Karpas-422 (cell line): ENCODE measurements at places on chromosomes 16 and 17. TPM values are rescaled to one million over a fixed set of nuclear protein-coding genes. Genes with fewer than 3 reads are reported as not detected.

- DNase-seq: no peak
Observed at GRCh38 chr17:81723651-81724209, 11.6 kb downstream of the SLC25A10 start.

DNA sequence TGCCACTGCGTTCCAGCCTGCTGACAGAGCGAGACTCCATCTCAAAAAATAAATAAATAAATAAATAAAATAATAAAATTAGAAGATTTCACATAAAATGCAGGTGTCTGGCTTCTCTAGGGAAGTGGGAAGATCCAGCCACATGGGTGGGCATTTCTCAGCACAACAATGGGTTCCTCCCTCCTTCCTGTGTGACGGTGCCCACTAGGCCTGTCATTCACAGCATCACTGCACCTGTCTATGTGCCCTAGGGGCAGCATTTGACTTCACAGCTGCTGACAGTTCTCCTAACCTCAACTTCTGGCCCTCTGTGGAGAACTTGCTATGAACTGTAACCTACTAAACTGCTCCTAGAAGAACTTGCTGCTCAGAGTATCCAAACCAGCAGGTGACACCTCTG, 3.0 kb downstream of the ABHD15 start:
- peak; percentile 72 for DNase-seq

- no peak for DNase-seq
Observed at GRCh38 chr16:12091569-12092543, 115.3 kb downstream of the SNX29 start.

GRCh38 chr16:30567991-30568638, 3.4 kb downstream of the ZNF688 start:
- DNase-seq: no peak

- no peak for DNase-seq
Observed at GRCh38 chr17:29212681-29213121, 32.5 kb upstream of the MYO18A start.

DNA sequence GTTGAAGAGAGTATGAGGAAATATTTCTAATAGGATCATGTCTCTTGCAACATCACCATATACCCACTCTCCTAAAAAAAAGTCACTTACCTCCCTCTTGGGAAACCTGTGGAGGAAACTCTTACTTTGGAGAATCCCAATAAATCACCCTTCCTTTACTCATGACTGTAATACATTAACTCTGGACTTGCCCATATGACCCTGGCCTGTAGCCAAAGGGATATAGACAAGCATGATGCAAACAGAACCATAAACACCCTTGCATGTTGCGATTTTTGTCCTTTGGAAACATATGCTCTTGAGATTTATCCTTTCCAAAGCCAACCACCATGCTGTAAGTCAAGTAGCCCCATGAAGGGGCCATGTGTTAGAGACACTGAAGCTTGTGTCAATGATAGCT, 19.5 kb downstream of the CDH11 start:
- no peak for DNase-seq

DNA sequence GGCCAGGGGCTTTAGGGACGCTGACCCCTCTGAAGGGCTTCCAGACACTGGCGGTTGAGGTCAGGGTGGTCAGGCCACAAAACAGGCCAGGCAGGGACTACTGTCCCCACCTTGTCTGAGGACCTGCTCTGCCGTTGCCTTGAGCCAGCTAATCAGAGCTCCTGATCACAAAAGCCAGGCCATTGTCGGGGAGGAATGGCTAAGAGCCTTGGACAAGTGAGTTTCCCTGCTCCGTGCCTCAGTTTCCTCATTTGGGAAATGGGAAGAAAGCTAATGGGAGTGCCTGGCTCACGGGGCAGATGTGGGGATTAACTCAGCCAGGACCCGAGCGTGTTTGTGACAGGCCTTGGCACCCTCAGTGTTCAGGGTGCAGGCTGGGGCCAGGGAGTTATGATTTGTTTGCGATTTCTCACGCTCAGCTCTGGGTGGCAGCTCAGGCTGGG, 246.5 kb upstream of the CIBAR2 start:
- no peak for DNase-seq

GRCh38 chr16:3824121-3824795, 56.3 kb downstream of the CREBBP start:
- no peak for DNase-seq

- DNase-seq: no peak
Observed at GRCh38 chr17:11618861-11619566, 20.7 kb downstream of the DNAH9 start.

DNA sequence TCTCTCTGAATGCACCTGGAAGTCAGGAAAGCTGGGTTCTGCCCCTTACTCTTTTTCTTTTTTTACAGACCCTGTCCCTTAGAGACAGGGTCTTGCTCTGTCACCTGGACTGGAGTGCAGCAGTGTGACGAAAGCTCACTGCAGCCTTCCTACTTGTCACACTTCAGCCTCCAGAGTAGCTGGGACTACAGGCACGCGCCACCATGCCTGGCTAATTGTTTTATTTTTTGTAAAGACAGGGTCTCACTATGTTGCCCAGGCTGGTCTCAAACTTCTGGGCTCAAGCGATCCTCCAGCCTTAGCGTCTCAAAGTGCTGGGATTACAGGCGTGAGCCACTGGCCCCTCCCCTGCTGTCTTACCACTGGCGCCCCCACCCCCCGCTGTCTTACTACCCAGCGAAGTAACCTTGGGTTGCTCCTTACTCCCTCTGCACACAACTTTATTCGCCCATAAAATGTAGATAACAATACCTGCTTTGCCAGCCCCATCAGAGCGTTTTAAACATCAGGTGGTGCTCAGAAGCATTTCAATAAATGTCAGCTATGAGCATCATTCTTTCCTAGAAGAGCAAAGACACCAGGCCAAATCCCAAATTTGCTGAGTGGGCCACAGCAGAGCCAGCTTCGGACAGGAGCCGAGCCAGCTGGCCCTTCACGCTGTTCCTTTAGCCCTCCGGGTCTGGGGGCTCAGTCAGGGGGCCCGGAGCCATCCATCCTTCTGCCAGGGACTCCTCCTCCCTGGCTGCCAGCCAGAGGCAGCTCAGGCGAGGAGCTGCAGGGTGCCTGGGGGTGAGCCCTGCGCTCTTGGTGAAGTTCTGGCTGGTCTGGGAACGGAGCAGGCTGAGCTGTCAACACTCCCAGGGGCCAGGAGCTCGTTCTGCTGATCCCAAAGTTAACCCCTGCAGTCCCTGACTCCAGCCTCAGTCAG, 24.4 kb downstream of the SRL start:
- no peak for DNase-seq

GRCh38 chr17:77882481-77883212, 75.9 kb upstream of the TNRC6C start:
- DNase-seq: peak; percentile 61

- no peak for DNase-seq
Observed at GRCh38 chr17:78795861-78796516, 13.9 kb upstream of the CYTH1 start.

DNA sequence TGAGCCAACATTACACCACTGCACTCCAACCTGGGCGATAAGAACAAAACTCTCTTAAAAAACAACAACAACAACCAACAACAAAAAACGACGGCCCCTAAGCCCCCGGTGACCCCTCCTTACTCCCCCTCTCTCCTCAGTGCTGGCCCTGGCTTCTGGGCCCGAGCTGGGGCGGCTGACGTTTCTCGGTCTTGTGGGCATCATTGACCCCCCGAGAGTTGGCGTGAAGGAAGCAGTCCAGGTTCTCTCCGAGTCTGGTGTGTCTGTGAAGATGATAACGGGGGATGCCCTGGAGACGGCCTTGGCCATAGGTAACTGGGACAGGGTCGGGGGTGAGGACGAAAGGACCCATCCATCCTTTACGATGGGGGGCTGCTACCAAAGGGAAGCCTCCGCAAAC, 52.7 kb downstream of the MEAK7 start:
- no peak for DNase-seq

- DNase-seq: no peak
Observed at GRCh38 chr17:2563061-2563460, 30.4 kb upstream of the PAFAH1B1 start.

GRCh38 chr17:5757314-5757907, 173.1 kb upstream of the NLRP1 start:
- DNase-seq: no peak

DNA sequence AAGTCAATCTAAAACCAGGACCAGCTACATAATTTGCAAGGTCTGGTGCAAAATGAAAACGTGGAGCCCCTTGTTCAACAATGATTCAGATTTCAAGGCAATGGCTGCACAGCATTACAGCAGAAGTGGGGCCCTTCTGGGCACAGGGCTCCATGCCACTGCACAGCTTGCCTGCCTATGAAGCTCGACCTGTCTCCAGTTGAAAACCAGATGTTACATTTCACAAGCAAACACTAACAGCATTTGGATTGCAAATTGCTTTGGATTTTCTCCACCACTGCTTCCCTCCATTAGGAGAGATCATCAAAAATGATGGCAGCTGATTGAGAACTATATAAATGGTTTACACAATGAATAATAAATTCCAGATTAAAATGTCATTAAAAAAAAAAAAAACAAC, 551.4 kb upstream of the ZFHX3 start:
- DNase-seq: no peak

GRCh38 chr16:68539711-68540239, 684 bp downstream of the ZFP90 start:
- no peak for DNase-seq

GRCh38 chr16:61858988-61859387, 177.2 kb downstream of the CDH8 start:
- DNase-seq: no peak

- peak; percentile 25 for DNase-seq
Observed at GRCh38 chr17:40061609-40062038, 1.1 kb upstream of the THRA start.

DNA sequence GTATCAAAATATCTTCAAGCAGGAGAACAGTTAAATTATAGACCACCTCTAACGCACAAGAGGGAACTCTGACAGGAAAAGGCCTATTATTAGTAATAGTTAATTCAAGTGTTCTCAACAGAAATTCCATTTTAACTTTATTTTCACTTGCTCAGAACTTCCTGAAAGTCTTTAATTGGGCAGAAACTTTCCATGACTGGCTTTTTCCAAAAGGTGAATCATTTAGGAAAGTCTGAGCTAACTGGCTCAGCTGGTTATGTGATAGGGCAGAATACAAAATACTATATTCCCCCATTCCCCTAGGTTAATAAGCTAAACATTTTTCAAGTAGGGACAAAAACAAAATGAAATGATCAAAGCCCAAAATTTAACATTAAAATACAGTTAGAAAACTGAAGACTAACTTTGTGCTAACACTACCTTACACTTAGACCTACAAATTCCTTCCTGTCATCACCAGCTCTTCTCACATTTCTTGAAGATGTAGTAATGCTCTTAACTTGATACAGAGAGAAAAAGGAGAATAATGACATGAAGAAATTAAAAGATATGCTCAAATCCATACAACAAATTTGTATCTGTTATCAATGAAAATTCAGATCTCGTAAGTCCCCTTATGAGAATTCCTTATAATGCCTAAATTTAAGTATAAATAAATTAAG, 31.0 kb downstream of the CFDP1 start:
- no peak for DNase-seq

DNA sequence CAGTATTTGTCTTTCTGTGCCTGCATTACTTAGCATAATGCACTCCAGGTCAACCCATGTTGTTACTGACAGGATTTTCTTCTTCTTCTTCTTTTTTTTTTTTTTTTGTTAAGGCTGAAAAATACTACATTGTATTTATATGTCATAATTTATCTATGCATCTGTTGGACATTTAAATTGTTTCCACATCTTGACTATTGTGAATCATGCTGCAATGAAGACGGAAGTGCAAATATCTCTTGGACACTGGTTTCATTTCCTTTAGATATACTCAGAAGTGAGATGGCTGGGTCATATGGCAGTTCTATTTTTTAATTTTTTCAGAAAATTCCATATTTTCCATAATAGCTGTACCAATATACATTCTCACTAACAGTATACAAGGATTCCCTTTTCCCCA, 272.7 kb upstream of the PMFBP1 start:
- no peak for DNase-seq

DNA sequence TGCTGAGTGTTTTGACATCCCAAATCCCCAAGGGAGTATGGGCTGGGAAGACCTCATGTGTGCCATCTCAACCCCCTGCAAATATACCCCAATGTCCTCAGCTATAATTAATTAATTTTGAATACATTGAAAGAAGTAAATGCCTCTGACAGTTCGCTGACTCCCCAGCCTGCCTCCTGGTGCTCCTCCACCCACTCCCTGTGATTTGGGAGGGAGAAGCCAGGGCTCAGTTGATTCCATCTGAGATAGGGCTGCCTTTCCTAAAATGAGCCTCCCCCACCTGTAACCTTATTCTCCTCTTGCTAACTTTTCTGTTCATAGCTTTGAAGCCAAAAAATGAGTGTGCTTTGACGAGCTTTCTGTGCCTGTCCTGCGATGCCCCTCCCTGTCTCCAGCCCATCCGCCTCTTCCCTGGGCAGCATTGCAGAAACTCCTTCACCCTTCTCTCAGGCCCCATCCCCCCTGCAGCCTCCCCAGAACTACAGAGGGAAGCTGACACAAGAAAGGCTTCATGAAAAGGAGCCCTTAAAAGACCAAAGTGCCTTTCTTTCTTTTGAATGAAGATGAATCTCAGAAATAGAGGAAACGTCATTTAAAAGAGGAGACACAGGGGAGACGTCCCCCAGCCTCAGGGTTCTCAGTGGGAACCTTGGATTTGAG, 70.3 kb downstream of the HLF start:
- no peak for DNase-seq

DNA sequence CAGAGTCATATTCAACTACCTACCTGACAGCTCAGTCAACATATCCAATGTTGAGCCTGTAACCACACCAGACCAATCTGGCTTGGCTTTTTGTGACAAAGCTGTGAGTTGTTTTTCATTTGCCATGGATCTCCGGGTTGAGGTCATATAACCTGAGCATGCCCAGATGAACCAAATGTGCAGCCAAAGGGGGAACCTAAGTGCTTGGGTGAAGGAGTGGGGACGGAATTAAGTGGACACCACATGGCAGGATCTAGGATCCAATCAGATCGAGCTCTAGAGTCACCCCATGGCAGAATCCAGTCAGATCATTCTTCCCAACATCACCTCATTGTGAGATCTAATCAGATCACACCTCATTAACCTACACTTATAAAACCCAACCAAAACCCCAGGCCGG, 258.6 kb downstream of the PHKB start:
- DNase-seq: no peak

DNA sequence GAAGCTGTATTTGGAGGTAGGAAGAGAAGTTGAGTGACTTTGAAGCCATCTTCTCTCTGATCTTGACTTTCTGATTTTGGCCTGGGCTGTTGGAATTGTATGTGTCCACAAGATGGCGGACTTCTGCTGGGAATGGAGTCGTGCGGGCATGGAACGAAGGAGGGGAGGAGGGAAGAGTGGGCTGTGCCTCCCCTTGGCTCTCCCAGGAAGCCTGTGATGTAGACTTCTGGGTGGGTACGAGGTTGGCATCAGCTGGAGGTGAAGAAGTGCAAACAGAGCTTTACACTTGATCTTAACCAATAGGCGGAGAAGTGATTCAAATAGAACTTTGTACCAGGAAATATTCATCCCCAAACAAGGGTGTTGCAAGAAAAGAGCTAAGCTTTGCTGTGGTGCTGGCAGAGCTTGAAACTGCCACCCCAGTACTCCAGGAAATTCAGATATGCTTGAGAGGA, 7.4 kb upstream of the TMEM220 start:
- DNase-seq: peak; percentile 67

B9D1 gene
- 22.1 and 29.1 TPM in 2 replicates for total RNA-seq

KRT32 gene
- not detected in 2 replicates for total RNA-seq

OR3A3 gene
- total RNA-seq: not detected in 2 replicates

RHBDL3 gene
- not detected in 2 replicates for total RNA-seq

SLC38A8 gene
- not detected in 2 replicates for total RNA-seq

IRX5 gene
- 0.83 TPM in 1 of 2 replicates, not detected in the other for total RNA-seq

EIF4A3 gene
- total RNA-seq: 90.7 and 93.8 TPM in 2 replicates

SP6 gene
- 0.04 TPM in 1 of 2 replicates, not detected in the other for total RNA-seq

TSPAN10 gene
- total RNA-seq: 1.5 and 1.7 TPM in 2 replicates

XAF1 gene
- total RNA-seq: 4.7 and 8.3 TPM in 2 replicates

NOTUM gene
- total RNA-seq: not detected in 2 replicates

WDR81 gene
- 11.7 and 28.9 TPM in 2 replicates for total RNA-seq
